DMS79 treated with DMSO at 0.1 percent for 48 hours (cell line): ENCODE measurements at places on chromosomes 11 and 22.
A peak's percentile ranks its signal among the peaks of the same experiment; 100 is the strongest.

DNA sequence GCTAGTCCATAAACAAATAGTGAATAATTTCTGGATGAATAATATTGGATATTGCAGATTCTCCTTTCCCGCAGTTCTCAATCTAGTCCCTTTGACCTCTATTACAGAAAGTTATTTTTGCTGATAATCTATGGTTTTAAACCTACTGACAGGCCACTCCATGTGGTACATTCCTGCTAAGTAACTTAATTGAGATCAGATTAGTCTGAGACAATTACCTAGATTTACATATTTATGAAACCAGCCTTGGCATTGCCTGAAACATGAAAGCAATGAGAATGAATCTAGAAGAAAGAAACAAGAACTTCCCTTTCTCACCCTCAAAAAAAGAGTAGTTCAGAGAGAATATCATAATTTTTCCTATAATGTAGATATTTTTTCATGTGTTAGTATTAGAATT lies 964.2 kb downstream of the JRKL start:
- no peak for DNase-seq

DNA sequence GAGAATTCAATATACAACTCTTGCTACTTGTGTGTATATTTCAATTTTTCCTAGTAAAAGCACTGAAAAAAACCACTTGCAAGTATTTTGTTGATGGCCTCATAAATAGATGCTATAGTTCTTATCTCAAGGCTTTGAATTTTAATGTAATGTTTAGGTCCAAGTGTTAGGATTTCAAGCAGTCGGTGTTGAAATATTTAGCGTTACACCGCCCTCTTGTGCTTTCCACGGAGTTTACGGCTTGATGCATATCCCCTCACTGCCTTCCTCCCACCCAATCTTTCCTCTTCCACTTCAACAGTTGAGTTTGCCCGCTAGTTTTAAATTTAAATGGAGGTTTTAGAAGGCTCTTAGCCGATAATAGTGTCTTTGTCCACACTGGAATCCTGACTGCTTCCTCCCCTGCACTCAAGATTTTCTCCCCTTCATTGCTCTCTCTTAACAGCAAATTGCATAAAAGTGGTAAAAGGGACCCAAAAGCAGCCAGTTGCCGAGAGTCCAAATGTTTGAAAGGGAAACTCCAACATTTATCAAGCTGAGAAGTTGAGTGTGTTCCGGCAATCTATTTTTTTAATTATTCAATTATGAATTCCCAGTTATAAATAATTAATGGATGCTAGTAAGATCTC lies 25.9 kb upstream of the HTATIP2 start:
- peak; percentile 44 for DNase-seq

DNA sequence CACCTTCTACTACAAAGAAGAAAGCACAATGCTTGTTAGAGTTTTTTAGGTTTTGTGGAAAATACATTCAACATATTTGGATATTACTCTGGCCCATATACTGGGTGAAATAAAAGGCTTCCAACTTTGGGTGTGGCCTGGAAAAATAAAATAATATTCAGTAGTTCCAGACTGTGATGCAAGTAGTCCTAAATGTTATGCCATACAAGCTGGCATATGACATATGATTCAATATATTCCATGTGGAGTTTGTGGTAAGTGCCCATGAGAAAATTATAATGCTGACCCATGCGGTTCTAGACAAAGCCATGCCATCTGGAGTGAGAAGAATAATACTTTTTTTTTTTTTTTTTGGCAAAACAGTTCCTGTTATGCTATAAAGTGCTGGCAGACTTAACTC lies 683.3 kb downstream of the LUZP2 start:
- no peak for DNase-seq

GRCh38 chr11:111518668-111519067 lies 4.1 kb downstream of the HOATZ start:
- DNase-seq: no peak

- peak; percentile 47 for DNase-seq
Measured at GRCh38 chr22:42180349-42180842, 49.8 kb upstream of the CYP2D6 start.

DNA sequence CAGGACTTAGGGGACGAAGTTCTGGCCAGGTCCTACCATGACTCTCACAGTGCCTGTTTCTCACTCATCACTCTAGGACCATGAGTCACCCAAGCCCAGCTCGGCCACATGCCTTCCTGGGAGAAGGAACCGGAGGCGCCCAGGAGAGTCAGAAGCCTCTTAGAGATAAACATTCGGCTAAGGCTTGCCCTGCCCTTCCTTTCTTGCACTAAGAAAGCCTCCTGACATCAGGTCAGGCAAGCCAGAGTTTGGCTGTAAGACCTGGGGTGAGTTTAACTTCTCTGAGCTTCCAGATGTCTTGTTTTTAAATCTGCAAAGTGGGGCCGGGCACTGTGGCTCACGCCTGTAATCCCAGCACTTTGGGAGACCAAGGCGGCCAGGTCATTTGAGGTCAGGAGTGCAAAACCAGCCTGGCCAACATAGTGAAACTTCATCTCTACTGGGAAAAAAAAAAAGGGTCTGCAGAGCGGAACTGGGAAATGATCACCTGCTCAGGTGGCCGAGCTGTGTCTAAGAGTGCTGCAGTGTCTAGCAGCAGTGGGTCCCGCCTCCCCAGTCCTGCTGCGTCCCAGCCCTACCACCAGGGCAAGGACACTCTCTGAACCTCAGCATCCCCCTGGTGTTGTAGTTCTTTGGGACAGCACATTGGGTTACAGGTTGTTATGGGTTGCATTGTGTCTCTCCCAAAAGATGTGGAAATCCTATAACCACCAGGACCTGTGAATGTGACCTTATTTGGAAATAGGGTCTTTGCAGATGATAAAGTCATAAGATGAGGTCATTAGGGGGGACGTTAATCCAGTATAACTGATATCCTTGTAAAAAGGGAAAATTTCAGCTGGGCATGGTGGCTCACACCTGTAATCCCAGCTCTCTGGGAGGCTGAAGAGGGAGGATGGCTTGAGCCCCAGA lies 1.8 kb upstream of the CARS1 start:
- DNase-seq: no peak

- no peak for DNase-seq
Measured at GRCh38 chr11:68439355-68440065, 21.0 kb upstream of the PPP6R3 start.

DNA sequence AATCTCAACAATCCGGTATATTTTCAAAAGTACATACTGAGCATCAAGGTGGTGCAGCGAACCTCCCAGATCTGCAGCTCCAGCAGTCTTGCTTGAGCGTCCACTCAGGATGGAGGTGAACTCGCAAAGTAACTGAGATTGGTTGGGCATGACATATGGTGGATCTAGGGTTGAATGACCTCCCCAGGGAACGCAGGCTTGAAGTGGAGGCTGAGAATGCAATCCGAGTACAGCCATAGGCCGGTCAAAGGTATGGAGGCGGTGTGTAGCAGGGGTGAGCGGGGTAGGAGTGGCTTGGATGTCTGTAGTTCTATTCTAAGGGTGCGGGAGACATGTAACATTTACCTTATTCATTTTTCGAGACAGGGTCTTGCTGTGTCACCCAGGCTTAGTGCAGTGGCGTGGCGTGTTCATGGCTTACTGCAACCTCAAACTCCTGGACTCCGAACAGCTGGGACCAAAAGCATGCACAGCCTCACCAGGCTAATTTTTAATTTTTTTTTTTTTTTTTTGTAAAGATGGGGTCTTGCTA lies 631 bp upstream of the C22orf39 start:
- DNase-seq: peak; percentile 68

DNA sequence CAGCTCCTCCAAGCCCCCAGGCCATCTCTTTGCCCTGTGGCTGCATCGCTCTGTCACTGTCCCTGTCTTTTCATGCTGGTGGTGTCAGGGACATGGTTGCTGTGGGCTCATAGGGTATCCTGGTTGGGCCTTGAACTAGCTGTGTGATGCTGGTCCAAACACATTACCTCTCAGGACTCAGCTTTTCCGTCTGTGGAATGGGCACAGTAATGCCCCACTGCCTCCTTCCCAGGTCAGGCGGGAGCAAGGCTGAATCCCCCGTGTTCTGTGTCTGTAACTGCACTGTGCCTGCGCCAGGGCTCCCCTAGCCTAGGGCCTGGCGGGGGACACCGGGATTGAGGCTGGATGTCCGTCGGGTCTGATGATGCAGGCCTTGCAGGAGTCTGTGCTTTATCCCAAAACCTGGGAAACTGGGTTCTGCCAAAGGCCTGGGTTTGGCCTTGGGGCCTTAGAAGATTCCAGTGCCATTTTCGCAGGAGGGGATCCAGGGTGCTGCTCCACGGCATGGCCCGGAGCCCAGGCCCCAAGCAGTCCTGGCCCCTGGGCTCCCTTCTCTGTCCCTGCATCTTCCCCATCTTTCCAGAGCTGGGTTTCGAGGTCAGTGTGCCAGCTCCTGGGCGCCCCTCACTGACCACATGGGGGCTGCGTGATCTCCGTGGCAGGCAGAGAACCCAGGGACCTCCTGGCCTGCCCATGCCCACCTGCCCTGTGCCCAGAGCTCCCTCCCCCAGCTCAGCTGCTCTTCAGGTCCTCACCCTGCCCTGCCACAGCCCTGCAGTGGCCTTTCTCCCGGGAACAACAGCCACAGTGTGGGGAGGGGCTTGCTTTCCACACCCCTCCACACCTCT lies 32.7 kb upstream of the CELSR1 start:
- DNase-seq: no peak

- DNase-seq: no peak
Measured at GRCh38 chr11:1015826-1016545, 20.5 kb downstream of the MUC6 start.

- no peak for DNase-seq
Measured at GRCh38 chr11:130262424-130262823, 52.3 kb downstream of the ZBTB44 start.

DNA sequence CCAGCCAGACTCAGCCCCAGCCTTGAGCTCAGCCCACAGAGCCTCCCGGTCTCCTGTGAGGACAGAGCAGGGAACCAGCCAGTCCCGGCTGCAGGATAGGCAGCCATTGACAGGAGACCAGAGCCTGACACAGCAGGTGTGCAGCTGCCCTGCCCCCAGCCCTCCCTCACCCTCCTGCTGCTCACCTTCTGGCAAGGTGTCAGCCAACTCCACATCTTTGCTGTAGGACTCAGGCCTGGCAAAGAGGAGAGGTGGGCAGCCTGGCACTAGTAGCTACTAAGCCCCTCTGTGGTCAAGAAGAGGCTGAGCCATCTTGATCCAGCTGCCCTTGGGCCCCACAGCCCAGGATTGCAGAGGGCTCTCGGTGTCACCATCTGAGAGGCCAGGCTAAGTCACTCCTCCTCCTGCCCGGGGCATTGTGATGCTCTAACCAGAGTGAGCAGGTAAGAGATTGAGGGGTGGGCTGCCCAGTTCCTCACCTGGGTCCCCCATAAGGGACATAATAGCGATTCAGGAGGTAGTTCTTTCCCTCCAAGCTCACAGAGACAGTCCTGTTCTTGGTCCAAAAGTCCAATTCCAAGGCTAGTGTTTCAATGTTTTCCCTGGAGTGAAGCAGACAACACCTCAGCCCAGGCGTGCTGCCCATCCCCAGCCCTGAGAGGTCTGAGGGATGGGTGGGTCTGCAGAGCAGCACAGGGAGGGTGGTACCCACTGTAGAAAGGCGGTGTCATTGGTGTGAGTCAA lies 18.6 kb downstream of the TREH start:
- peak; percentile 15 for DNase-seq

DNA sequence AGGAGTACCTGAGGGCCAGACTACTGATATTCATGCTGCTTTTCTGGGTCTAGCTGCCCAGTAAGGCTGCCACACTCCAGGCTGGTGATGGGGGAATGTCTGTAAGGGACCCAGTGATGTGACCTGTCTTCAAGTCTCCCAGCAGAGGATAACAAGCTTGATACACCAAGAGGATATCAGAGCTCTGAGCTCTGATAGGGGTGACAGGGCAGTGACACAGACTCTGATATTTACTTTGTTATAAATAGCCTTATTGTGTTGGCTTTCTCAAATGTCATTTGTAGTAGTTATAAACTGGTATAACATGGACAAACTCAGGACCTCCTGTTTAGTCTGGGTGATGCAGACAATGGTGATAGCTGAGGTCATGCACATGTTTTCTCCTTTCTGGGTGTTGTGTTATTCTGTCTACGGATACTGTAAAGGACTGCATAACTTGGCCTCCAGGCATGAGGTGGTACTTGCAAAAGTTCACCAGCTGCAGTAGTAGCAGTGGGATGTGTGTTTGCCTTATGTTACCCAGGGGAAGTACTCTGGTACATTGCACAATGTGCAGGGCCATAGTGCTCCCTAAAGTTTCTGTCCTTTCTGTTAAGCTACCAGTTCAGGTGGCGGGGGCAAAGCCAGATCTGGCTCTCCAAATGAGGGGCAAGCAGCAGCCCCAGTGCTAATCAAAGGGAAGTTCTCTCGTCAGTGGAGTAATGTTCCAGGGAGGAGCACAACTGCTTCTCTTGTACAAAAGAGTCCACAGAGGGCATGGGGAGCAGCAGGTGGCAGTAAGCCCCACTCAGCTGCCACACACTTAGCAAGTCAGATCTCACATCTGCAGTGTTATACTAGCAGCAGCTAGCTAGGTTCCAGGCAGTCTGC lies 812.2 kb downstream of the JRKL start:
- no peak for DNase-seq

GRCh38 chr11:2838091-2838490 lies 47.5 kb downstream of the CDKN1C start:
- no peak for DNase-seq

DNA sequence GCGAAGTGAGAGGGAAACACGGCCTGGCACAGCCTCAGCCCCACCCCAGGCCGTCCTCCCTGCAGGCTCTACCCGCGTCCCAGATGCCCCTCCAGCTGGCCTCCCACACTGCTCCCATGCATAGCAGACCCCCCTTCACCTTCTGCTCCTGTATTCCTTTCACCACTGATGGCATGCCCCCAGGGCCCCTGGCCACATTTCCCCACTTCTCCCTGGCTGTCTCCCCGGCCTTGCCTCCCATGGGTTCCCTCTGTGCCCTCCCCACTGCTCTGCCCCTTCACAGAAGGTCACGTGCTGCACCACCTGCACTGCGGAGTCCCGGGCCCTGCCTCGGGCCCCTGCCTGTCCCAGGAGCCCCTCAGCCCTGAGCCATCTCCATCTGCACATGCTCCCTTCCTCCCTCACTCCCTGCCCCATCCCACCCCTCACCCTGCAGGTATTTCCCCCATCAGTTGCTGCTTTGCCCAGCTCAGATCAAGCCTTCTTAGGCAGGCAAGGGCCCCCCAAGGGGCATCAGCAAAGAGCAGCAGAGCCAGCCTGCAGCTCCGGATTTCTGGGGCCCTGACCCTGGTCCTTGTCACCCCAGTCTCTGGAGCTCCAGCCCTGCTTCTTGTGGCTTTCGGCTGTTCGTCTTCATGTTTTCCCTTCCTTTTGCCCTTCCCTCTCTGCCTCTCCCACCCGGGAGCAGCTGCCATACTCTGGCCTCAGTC lies 46.4 kb downstream of the GAB4 start:
- no peak for DNase-seq

DNA sequence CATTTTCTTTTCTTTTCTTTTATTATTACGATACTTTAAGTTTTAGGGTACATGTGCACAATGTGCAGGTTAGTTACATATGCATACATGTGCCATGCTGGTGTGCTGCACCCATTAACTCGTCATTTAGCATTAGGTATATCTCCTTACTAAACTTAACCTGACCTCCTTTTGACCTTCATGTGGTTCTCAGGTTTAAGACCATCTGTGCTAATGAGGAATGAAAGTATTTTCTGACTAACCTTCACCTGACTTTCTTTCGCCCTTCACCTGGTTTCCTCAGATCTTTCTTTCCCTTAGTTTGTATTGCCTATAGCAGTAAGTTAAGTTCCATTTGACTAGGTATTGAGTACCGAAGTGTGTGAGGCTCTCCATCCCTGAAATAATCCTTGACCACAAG lies 6.5 kb downstream of the EXPH5 start:
- DNase-seq: no peak

- DNase-seq: no peak
Measured at GRCh38 chr11:67483831-67484665, 1.2 kb downstream of the AIP start.
